ENCODE measurements at places on chromosomes 13 and 19. TPM values are rescaled to one million over a fixed set of nuclear protein-coding genes. Genes with fewer than 3 reads are reported as not detected.

- no peak for DNase-seq
Observed at GRCh38 chr19:6743066-6743465, 3.6 kb downstream of the TRIP10 start.

GRCh38 chr13:97492257-97492656 is 58.3 kb downstream of the RAP2A start:
- DNase-seq, result no peak

- no peak for DNase-seq
Observed at GRCh38 chr19:19381007-19381926, 24.2 kb upstream of the GATAD2A start.

GRCh38 chr13:97948041-97948440 is 5.4 kb upstream of the IPO5 start:
- no peak for DNase-seq

GRCh38 chr19:1252821-1253513 is 4.6 kb downstream of the MIDN start:
- peak; percentile 95 for DNase-seq

- peak; percentile 80 for DNase-seq
Observed at GRCh38 chr13:33953203-33953602, 135.3 kb downstream of the RFC3 start.

DNA sequence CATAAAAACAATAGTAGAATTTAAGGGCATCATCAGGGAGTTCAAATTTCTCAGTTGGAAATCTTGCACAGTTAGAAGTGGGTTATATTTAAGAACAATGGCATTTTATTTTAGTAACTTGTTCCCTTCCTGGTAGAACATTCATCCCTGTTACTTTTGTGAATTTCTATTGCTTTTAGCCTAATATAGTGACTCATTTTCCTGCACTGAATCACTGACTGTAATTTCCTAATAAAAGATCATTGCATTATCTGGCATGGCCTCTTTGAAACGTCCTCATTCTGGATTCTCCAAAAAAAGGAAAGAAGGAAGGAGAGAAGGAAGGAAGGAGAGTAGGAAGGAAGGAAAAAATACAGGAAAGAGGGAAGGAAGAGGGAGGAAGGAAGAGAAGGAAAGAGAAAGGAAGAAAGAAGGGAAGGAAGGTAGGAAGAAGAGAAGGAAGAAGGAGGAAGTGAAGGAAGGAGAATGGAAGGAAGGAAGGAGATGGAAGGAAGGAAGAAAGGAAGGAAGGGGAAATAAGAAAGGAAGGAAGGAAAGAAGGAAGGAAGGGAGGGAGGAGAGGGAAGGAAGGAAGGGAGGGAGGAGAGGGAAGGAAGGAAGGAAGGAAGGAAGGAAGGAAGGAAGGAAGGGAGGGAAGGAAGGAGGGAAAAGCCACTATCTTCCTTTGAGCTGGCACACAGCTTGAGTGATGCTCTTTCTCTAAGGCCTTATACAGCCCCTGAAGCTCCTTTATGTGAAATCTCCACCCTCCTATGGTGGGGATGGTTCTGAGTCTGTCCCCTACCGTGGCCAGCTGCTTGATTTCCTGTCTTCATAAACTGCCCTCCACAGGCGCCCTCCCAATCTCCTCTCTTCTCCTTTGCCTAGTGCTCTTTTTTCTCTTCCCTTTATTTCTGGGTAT is 29.8 kb upstream of the TM9SF2 start:
- no peak for DNase-seq

DNA sequence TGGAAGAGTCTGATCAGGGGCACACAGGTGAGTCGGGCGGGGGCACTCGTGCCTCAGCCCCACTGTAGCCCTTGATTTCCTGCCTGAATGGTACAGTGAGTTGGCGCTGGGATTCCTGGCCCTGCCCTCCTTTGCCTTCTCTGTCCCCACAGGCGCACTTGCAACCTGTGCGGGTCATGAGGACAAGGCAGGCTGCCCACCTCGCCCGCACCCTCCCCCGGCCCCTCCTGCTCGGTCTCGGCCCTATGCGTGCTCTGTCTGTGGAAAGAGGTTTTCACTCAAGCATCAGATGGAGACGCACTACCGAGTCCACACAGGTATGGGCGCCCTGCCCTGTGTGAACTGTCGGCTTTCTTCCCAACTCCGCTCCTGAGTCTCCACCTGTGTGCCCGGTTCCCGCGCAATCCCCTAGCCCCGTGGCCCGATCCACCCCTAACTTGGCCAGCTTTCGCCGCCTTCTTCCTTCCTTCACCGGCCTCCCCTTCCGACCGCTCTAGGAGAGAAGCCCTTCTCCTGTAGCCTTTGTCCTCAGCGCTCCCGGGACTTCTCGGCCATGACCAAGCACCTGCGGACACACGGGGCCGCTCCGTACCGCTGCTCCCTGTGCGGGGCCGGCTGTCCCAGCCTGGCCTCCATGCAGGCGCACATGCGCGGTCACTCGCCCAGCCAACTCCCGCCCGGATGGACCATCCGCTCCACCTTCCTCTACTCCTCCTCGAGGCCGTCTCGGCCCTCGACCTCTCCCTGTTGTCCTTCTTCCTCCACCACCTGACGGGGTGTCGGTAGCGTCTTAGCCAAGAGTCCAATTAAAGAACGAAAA is 1.6 kb upstream of the KMT2B start:
- DNase-seq, result peak; percentile 30

- no peak for DNase-seq
Observed at GRCh38 chr19:13506471-13506820, at the start of gene CACNA1A. Gene CACNA1A (minus strand): TSS chr19:13506479. CDS start chr19:13506224, 255 bp downstream.

- DNase-seq, result no peak
Observed at GRCh38 chr19:3289971-3290569, 65.6 kb downstream of the CELF5 start.

Gene OR7C1
- not detected for total RNA-seq

Gene RFPL4A
- total RNA-seq, result not detected

Gene NUDT19
- total RNA-seq, result 4.0 TPM

Gene CDKN2D
- 5.4 TPM for total RNA-seq

Gene GJA3
- total RNA-seq, result 0.72 TPM

Gene F10
- total RNA-seq, result not detected

Gene MED25
- total RNA-seq, result 61.3 TPM

Gene IGSF23
- total RNA-seq, result not detected

Measured in astrocyte (in vitro differentiated cells and primary cell).